NCI-H748 treated with DMSO at 0.1 percent for 48 hours (cell line): ENCODE measurements at places on chromosomes 5 and 9.

DNA sequence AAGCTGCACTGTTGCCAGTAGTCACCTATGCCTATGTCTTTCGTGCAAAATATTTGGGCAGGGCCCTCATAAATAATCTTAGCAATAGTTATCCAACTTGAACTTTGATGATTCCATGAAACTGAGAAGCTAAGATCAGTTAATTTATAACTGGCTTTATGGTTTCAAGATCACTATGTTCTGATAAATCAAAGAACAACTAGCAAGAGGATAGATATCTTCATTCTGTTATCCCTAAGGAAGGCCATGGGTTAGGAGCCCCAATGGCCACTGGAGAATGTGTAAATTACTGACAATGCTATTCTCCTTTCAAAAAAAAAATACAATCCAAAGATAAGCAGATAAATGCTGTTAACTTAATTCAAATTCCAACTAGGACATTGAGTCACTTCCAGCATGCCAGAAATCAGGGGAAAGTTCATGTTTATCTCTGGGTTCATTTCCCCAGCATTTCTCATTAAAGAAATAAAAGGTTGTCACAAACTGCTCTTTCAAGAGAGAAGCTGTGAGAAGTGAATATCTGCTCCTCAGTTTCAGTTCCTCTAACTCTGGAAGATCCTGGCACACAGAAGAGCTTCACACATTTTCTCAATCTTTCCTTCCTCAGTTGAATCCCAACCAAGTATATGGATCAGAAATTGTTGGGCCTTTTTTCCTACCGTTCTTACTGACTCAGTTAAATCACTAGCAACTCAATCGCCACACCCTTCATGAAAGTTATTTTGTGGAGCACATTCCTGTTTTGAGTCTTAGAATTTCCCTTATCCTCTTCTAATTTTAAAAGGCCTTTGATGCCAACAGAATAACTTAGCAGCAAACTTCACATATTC, 59.6 kb upstream of the SLC1A1 start:
- no peak for DNase-seq

- DNase-seq = no peak
Observed at GRCh38 chr9:113471143-113471542, 7.6 kb downstream of the RGS3 start.

DNA sequence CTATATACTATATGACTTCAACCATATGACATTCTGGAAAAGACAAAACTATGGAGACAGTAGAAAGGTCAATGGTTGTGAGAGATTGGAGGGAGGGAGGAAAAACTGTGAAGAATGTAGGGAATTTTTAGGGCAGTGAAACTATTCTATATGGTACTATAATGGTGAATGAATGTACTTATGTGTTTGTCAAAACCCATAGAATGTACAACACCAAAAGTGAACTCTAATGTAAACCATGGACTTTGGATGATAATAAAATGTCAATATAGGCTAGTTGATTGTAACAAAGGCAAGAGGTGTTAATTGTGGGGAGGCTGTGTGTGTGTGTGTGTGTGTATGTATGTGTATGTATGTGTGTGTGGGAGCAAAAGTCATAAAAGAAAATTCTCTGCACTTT, 10.8 kb upstream of the STOM start:
- no peak for DNase-seq

- DNase-seq = no peak
Observed at GRCh38 chr5:67434466-67434865, 237.9 kb upstream of the CD180 start.

- no peak for DNase-seq
Observed at GRCh38 chr5:76801803-76802195, 17.0 kb upstream of the F2RL1 start.

GRCh38 chr9:102518324-102518723, 476.8 kb upstream of the CYLC2 start:
- DNase-seq = peak; percentile 76

DNA sequence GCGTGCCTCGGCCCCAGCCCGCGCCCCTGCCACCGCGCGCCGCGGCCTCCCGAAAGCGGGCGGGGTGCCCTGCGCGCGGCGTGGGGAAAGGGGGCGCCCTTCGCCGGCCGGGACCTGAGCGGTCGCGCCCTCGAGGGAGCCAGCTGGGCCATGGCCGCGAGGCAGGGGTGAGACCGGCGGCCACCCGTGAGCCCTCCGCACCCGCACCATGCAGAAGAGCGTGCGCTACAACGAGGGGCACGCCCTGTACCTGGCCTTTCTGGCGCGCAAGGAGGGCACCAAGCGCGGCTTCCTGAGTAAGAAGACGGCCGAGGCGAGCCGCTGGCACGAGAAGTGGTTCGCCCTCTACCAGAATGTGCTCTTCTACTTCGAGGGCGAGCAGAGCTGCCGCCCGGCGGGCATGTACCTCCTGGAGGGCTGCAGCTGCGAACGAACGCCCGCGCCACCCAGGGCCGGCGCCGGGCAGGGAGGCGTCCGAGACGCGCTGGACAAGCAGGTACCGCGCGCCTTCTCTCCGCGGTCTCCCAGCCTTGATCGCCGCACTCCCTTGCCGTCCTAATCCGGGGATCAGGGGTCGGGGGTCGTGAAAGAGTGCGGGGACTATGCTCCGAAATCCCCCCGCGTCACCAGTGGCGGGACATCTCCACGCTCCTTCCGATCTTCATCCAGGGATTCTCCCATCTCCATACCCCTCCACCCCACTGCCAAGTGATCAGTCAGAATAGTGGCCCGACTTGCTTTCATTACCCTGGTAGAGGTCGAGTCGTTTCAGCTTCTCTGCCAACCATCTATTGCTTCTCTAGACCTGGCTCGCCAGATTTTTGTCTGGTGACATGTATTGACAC, 590 bp downstream of the RASGRF2 start:
- DNase-seq = no peak

DNA sequence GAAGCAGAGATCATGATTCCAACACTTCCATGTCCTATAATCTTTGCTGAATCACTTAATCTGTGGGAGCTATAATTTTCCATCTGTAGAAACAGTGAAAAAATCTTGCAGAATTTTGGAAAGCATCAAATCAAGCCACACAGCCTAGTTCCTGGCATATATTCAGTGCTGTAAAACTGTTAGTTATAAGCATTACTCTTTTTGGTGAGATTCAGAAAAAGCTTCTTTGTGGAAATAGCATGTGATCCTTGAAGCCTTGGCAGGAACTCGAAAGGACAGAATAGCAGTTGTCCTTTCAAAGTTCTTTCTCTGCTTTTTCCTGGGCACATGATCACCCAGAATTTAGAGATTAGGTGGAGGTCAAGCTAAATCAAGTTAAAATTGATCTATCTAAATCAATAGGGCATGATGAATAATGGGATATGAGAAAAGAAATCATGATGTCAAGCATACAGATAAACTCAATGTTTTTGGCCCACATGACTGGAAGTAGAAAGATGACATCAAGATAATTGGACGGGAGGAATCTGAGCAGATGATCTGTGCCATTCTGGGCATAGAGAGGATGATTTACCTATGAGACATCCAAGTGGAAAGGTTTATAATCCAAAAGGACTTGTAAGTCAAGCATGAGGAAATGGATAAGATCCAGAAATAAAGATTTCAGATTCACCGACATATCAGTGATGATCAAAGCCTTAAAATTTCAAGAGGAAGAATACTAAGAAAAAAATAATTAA, 73.1 kb downstream of the TMEM232 start:
- DNase-seq = no peak

DNA sequence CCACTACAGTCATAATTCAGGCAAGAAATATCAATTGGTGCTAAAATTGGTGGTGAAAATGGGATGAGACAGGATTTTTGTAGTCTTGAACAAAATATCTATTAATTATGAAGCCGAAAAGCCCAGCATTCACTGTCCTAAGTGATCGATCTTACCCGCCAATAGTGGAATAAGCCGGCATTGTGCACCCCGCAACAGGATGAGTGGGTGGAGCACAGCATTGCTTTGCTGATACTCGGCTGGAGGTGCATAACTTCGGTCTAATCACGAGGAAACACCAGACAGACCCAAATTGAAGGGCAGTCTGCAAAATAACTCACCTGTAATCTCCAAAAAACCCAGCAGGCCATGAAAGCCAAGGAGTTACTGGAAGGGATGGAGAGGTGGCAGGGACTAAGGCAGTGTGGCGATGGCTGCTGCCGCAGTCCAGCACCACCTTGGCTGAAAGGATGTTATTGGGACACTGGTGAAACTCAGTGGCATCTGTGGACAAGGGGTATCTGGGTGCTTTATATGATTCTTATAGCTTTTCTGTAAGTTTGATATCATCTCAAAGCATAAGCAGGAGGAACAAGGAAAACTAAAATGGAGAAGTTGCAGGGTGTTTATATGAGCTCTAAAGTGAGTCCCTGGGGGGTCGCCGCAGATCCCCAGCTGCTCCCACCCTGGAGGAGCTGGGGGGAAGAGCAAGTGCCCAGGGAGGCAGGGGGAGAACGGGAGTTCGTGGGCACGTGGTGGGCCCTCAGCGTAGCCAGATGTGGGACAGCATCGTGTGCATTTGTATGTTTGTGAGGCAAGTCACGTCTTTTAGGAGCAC, 45.2 kb downstream of the AHRR start:
- no peak for DNase-seq

- no peak for DNase-seq
Observed at GRCh38 chr5:107361945-107362344, 308.8 kb downstream of the EFNA5 start.

GRCh38 chr5:56910210-56910965, 992 bp downstream of the SETD9 start:
- DNase-seq = peak; percentile 25

GRCh38 chr9:70449461-70449860, 35.0 kb upstream of the KLF9 start:
- no peak for DNase-seq

GRCh38 chr9:70474413-70474812, 60.0 kb upstream of the KLF9 start:
- DNase-seq = no peak

DNA sequence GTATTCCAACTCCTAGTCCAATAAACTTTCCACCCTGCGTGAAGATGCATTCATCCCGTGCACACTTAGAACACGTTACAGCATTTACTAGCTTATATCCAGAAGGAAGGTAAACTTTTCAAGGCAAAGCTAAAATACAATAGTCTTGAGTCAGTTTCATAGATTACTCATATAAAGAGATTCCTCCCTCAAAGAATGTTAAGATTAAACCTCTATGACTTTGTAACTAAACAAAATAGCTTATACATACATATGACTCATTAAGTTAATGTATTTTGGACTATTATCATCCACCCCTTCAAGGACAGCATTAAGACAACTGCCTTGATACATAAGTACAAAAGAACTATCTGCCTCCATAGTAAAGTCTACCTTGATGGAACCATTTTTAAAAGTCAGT, 36.1 kb downstream of the TLE1 start:
- DNase-seq = no peak

- no peak for DNase-seq
Observed at GRCh38 chr9:94135222-94135621, 51.0 kb downstream of the PTPDC1 start.

- DNase-seq = no peak
Observed at GRCh38 chr5:17076272-17076671, 140.2 kb upstream of the MYO10 start.

GRCh38 chr9:89204801-89205200, 26.2 kb upstream of the SHC3 start:
- DNase-seq = no peak

DNA sequence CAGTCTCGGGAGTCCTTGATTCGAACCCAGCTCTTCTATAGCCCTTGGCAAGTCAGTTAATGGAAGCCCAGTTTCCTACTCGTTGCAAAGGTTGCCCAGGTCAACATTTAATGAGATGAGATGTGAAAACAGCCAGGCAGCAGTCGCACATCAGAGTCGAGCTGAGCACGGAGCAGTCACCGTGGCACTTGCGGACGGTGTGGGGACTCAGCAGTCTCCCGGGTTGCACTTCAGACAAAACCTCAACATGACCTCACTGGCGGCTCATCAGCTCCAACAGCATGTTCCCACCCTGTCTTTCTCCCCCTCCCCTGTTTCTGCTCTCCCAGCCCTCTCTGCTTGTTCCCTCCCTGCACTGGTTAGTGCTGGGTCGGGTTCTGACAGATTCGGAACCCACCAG, 35.8 kb downstream of the UBE2QL1 start:
- no peak for DNase-seq

- DNase-seq = no peak
Observed at GRCh38 chr9:1320051-1320557, 269.9 kb downstream of the DMRT2 start.

GRCh38 chr5:96566833-96567587, 95.2 kb upstream of the CAST start:
- DNase-seq = no peak

DNA sequence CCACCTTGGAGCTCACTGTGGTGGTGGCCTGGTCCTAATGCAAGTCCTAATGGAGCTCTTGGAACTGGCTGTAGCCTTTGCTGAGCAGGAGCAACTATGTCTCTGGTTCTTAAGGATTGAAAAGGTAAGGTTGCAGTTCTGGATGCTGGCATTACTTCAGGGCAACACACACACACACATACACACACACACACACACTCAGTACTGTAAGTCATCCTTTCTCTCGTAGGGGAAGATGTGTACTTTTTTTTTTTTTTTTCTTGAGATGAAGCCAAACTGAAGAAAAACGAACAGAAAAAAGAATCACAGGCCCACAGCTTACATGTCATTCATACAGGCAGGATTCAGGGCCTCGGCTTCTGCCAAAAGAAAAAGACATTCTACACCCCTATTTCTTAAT, 81.1 kb upstream of the RPS23 start:
- DNase-seq = no peak

DNA sequence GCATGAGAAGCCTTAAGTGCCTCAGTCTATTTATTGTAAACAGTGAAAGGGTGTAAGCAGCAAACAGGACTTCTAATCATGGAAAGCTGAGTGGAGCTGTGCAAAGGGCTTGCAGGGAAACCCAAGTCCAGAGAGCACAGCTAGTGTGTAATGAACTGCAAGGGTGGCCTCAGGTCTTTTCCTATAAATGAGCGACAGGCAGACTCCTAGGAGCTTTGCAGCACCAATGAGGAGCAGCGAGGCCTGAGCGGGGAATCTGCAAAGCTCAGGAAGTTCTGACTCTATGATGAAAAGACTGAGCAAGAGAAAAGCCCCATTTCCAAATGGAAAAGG, 250.1 kb upstream of the MAP3K1 start:
- no peak for DNase-seq

DNA sequence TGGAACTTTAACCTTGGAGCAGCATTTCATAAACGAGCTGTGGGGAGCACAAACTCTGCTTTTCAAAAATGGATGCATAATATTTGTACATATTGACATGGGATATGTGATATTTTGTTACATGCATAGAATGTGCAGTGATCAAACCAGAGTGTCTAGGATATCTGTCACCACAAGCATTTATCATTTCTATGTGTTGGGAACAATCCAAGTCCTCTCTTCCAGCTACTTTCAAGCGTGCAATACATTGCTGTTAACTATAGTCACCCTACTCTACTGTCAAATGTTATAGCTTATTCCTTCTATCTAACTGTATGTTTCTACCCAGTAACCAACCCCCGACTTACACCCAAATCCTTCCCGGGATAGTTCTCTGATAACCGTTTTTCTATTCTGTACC, 15.0 kb upstream of the C5orf58 start:
- no peak for DNase-seq

- DNase-seq = no peak
Observed at GRCh38 chr5:157533011-157533481, 42.5 kb downstream of the ADAM19 start.
